ENCODE measurements at places on chromosomes 1 and 21.

DNA sequence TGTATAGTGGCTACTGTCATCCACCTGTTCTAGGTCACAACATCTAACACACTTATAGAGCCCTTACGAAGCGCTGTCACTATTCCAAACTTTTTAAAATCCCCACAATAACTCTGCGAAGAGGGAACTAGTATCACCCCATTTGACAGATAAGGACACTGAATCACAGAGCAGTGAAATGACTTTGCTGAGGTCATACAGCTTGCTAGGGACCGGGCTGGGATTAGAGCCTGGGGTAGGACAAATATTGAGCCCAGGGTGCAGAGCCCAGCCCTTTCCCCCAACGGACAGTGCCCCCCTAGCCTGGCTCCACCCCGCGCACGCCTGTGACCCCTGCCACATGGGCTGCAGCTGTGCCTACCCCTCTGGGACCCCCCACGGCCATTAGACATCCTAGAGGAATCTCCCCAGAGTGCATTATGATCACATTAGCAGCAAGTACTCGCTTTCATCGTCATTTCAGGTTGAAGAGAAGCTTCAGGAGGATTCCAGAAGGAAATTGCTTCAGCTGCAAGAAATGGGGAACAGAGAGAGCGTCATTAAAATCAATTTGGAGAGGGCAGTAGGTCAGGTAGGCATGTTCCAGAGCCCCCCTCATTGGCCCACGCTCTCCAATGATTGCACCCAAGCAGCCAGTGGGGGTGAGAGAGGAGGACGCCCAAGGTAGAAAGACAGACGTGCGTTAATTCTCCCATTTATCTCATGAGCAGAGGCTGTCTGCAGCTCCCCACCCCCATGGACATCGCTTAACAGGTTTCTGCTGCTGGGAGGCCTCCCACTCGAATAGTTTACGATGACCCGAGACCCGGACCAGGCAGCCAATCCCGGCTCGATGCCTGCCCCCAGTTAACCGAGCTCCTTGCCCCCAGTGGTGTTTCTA lies 77.2 kb downstream of the FHAD1 start:
- no peak for DNase-seq

DNA sequence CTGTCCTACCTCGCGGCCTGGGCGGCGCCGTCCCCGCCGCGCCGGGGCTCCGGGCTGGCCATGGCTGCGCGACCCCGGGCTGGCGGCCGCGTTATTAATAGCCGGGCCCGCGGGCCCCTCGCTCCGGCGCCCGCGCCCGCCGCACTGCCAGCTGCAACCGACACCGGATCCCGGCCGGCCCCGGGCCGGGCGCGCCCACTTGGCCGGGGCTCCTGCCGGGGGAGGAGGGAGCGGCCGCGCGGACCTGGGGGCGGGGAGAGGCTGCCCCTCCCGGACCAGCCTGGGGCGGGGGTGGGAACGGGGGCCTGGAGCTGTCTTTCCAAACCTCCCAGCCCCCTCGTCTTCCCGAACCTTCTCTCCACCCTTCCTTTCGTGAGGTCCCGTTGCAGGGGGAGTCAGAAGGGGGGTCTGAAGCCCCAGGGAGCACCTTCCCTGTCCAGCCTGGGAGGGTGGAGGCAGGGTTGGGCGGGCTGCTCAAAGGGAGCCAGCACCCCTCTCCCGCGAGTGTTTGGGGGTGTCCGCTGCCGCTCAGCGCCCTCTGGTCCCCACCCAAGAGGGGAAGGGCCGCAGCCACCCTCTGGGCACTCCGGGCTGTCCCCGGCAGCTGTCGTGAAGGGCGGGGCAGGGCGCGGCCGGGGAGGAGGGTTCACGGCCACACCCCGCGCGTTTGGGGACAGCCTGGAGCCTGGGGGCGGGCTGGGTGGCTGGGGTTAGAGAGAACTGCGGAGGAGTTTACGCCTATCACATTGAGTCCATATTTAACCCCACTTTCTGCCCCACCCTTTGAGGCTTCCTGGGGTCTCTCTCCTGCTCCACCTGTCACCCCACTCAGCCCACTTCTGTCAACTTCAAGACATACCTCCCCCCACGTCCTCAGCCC lies at the start of gene SYNC:
TSS of gene SYNC (minus strand) at position 172 of the 880 bp plus-strand sequence. CDS start at position 62, 110 bp downstream.
- no peak for DNase-seq

GRCh38 chr1:227776331-227776771 lies 39.1 kb upstream of the PRSS38 start:
- no peak for DNase-seq

- DNase-seq = peak; percentile 5
Observed at GRCh38 chr1:108533351-108534083, 26.4 kb upstream of the EEIG2 start.

GRCh38 chr1:32219022-32219421 lies 3.1 kb downstream of the TMEM234 start:
- no peak for DNase-seq

DNA sequence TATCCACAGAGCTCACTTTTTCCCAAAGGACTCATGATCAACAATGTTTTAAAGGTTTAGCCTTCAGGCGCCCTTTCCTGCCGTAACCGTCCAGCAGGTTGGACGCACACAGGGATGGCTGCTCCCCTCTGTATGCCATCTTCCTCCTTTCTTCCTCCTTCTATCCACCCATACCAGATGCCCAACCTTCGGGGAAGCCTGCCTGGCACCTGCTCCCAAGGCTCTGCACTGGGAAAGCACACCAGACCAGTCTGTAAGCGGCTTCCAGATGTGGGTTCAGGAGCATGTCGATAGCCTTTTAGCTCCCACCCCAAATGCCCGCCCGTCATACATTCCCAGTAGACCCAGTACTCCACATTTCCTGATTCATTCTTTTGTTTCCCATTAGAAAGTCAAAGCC lies 52.9 kb downstream of the STUM start:
- DNase-seq = no peak

DNA sequence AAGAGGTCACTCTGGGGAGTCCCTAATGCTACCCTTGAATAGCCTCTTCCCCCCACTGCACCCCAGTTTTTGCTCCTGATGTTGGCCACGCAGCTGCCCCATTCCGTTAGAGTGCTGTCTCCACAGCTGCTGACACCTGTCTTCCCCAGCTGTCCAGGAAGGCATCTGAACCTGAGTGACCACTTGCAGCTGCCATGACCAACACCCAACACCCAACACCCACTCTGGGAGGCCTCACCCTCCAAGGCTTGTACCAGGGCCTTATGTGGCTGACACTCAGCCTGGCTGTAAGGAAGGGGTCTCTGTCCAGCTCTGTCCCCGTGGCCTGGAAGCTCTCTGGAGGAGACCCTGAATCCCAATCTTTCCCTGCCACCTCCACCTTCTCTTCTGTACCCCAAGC lies 26.7 kb upstream of the LDLRAP1 start:
- DNase-seq = no peak

DNA sequence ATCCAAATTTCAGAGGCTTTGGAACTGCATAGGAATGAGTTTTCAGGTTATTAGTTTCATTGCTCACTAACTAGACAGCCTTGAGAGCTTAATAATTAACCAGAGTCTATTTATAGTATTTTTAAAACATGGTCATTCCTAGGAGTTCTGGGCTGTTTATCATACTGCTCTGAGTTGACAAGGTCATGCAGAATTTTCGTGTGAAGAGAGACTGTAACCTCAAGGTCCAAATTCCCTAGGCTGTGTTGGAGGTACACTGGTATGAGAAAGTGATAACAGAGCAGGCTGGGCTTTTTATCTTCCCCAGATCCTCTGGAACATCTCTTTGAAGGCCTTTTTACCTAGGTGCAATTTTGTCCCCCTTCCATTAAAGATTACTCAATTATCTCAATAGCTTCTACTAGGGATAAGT lies 736.3 kb downstream of the LTN1 start:
- no peak for DNase-seq

DNA sequence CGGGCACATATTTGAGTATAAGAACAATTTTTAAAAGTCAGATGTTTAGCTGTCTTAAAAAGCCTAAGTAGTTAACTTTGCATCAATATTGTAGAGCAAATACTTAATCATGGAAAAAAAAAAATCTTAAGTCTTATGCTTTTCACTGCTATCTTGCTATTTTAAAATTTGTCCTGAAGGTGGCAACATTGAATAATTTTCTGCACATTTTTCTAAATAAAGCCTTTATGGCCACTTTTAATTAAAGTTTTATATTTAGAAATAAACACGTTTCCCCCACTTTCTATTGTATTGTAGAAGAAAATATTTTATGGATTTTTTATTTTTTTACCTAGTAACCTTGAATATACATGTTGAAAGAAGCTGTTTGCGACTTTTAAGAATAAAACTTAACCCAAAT lies 198.8 kb downstream of the AMY1C start:
- no peak for DNase-seq

DNA sequence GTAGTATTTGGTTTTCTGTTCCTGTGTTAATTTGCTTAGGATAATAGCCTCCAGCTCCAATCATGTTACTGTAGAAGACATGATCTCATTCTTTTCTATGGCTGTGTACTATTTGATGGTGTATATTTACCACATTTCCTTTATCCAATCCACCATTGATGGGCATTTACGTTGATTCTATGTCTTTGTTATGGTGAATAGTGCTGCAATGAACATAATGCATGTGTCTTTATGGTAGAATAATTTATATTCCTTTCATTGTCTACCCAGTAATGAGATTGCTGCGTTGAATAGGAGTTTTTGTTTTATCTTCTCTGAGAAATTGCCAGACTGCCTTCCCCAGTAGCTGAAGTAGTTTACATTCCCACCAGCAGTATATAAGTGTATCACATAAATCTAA lies 538.8 kb downstream of the LRRIQ3 start:
- no peak for DNase-seq

- DNase-seq = no peak
Observed at GRCh38 chr21:39178421-39178820, 4.8 kb downstream of the PSMG1 start.

DNA sequence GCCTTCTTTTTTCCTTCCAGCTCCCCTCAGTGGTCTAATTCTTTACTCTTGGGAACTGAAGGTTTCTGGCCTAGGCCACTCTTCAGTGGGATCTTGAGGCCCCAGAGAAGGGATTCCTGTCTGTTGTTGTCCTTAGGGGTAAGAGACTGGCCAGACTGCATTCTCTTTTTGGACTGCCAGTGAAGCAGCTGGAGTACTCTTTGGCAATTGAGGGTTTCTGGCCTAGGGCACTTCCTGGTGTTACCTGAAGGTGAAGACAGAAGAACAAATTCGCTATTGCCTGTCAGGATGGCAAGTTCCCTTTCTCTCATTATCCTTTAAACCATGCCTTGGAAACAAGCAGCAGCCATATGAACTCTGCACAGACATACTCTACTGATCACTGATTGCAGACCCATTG lies 286.6 kb upstream of the ZP4 start:
- peak; percentile 21 for DNase-seq

GRCh38 chr1:245232931-245233330 lies 78.1 kb downstream of the KIF26B start:
- no peak for DNase-seq

- DNase-seq = no peak
Observed at GRCh38 chr1:3560251-3560871, 50.9 kb downstream of the MEGF6 start.

DNA sequence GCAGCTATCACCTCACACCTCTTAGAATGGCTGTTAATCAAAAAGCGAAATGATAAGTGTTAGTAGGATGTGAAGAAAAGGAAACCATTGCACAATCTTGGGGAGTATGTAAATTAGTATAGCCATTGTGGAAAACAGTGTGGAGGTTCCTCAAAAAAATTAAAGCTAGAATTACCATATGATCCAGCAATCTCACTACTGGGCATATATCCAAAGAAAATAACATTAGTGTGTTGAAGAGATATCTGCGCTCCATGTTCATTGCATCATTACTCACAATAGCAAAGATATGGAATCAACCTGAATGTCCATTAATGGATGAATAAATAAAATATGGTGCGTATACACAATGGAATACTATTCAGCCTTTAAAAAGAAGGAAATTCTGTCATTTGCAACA lies 68.9 kb downstream of the SNRPE start:
- no peak for DNase-seq

- DNase-seq = peak; percentile 17
Observed at GRCh38 chr1:68010090-68010489, 40.3 kb downstream of the DIRAS3 start.

- no peak for DNase-seq
Observed at GRCh38 chr1:30903343-30904034, 5.1 kb downstream of the SDC3 start.

DNA sequence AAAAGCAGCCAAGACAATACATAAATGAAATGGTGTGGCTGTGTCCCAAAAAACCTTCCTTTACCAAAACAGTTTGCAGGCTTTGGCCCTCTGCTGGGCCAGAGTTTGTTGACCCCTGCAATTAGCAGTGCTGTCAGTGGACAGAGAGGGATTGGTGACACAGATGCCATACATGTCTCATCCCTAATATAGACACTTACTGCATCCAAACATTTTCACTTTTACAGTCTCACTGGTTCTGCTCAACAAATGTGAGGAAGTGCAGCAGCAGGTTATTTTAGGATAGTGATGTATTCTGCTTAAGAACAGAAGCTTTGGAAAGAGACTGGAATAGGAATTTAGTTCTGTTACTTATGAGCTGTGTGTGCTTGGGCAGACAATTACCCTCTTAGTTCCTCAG lies 462.8 kb upstream of the LRRC7 start:
- no peak for DNase-seq

DNA sequence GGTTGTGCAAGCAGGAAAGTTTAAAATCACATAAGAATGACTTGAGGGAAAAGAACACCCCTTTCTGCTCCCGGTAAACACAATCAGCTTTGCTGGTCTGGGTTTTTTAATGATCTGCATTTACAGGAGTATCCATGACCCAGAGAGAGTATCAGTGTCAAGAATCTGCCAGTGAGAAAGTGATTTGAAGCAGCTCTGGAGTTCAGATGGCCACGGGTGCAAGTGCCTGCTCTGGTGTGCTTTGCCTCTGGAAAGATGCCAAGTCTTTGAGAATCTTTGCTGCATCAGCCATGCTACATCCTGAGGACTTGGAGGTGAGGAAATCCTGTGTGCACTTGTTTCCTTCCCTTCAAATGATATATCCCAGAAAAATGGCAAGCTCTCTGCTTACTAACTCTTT lies 18.6 kb upstream of the MYSM1 start:
- no peak for DNase-seq

DNA sequence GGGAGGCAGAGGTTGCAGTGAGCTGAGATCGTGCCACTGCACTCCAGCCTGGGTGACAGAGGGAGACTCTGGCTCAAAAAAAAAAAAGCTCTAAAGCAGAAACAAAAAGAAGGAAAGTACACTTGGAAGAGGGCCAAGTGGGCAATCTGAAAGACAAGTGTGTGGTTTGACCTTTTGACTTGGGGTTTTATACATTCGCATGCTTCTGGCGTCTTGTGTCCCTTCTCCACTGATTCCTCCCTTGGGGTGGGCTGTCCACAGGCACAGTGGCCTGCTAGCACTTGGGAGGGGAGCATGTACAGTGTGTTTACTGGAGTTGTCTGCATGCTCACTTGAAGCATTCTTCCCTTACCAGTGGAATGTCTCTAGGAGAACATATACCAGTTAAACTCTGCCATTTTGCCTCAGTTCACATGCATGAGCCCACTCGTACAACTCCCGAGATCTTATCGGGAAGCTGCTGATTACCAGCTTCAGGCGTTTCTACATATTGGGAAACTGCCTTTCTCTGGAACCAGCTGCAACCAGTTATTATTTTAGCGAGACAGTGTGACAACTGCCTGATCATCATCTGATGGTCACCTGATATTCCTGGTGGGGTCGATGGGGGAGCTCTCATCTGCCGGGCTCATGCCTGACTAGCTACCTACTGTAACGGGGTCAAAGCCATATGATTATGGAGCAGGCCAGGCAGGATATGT lies 113.5 kb upstream of the ZNF678 start:
- DNase-seq = no peak

All from mammary epithelial cell (primary cell).